ENCODE measurements at places on chromosomes 2 and 18. TPM values are rescaled to one million over a fixed set of nuclear protein-coding genes. Genes with fewer than 3 reads are reported as not detected.

Gene MREG
- 12.1 TPM for total RNA-seq

Gene ACMSD
- not detected for total RNA-seq

- no peak overlapping the region for H3K4me3 ChIP-seq
- no peaks in the 10 kb centered on the region for H3K4me1 ChIP-seq
- no peaks in the 10 kb centered on the region for H3K36me3 ChIP-seq
- no peak overlapping the region for H3K27ac ChIP-seq
These were observed 332.0 kb downstream of the PIK3C3 start for GRCh38 chr18:42287047-42287446.

DNA sequence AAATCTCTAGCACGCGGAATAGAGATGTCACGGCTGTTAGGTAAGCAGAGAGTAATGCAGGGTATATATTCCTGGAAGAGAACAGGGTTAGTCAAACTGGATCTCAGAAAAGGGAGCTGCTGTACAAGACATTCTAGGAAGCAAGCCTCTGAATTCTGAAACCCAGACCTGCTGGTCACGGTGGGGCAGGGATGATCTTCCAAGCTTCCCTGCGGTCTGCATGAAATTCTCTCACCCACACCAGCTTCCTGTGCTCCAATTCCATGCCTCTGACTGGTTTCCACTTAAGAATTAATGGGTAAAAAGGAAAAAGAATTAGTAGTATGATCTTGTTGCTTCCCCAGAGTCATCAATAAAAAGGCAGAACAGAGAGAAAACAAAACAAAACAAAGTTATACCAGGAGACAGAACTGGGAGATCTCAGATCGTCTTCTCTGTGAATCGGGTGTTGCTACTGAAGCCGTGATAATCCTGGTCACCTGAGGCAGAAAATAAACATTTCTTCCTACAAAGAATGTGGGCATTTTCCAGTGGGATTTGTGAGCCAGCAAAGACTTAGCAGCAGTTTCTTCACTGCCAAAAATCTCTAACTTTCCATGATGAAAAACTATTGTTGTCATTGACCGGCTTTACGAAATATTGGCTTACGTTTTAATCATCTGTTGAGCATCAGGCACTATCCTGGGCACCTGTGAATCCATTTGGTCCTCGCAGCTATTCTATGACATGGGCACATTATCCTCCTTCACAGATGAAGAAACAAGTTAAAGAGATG, 5.3 kb upstream of the CYP27C1 start:
- DNase-seq, result no peak
- H3K4me1 ChIP-seq, result peaks cover 5% of the 10 kb centered on the region
- H3K27ac ChIP-seq, result no peak overlapping the region
- peaks cover 35% of the 10 kb centered on the region for H3K27me3 ChIP-seq
- H3K4me3 ChIP-seq, result no peak overlapping the region

DNA sequence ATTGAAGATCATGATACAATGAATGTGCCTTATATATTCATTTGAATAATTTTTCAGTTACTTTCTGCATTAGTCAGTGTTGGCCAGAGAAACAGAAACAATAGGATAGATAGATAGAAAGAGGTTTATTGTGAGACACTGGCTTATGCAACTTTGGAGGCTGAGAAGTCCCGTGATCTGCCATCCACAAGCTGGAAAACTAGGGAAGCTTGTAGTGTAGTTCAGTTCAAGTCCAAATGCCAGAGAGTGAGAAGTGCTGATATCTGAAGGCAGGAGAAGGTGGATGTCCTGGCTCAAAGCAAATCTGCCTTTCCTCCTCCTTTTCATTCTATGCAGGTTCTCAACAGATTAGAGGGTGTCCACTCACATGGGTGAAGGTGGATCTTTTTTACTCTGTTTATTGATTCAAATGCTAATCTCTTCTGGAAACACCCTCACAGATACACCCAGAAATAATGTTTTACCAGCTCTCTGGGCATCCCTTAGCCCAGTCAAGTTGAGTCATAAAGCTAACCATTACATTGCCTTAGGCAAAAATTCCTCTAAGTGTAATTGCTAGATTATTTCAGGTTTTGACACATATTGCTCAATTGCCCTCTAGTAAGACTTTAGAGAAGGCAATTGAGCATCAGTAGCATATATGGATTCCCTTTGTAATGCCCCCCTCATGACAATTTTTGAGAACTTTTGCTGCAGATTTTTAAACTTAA, 341.4 kb downstream of the LPIN1 start:
- H3K27me3 ChIP-seq, result peaks cover 4% of the 10 kb centered on the region
- no peak overlapping the region for H3K27ac ChIP-seq
- DNase-seq, result no peak
- H3K36me3 ChIP-seq, result no peaks in the 10 kb centered on the region
- no peak overlapping the region for H3K4me3 ChIP-seq

Gene IL36B
- not detected for total RNA-seq

DNA sequence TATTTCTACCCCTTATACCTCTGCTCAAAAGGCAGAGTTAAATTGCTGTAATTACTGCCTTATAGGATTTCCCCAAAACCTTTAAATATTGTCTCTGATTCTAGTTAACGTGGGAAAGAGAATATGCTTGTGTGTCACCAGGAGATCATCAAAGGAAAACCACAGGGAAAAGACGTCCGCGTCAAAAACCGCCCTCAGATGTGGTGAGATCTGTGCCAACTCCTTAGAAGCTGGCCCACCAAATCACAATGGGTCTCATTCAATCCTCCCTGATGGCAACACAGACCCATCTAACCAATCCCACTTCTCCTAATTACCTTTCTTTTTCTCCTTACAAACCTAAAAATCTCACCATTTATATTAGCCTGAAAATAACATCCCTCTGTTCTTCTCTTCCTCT, 25.4 kb downstream of the VPS54 start:
- peaks cover 10% of the 10 kb centered on the region for H3K4me1 ChIP-seq
- no peak for DNase-seq
- H3K27ac ChIP-seq, result no peak overlapping the region
- no peak overlapping the region for H3K4me3 ChIP-seq

- H3K36me3 ChIP-seq, result peaks cover 1% of the 10 kb centered on the region
- DNase-seq, result no peak
- H3K27me3 ChIP-seq, result no peaks in the 10 kb centered on the region
- no peak overlapping the region for H3K27ac ChIP-seq
- H3K4me3 ChIP-seq, result no peak overlapping the region
These were observed 61.7 kb downstream of the PRKCE start for GRCh38 chr2:45713136-45713535.

Data from activated CD8-positive, alpha-beta T cell treated with anti-CD3 and anti-CD28 coated beads, Interleukin-2, amount 10 ng/mL, durations not matched to agents 7 days and 5 days (primary cell).